ENCODE measurements at places on chromosomes 1 and 21.

GRCh38 chr1:203505526-203506204 lies 11.7 kb downstream of the OPTC start:
- DNase-seq: no peak

DNA sequence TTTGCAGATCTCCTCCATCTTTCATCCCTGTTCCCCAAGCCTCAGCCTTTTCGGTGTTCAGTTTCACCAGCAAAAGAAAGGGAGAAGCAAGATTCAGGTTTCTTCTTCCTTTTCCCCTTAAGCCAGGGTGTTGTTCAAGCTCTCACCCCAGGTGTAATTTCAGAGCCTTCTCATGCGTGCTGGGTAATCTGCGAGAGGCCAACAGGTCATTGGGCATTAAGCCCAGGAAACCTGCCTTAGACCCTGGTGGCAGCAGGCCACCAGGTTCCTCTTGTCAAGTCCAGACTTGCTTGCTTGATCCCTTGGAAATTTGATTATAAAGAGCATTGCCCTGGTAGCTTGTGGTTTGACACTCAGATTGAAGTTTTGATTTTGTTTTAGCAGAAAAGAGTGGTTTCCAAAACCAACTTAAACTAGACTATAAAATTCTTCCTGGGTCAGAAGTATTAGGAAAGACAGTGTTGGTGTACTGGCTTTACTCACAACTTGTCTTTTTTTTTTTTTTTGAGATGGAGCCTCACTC lies 6.9 kb downstream of the AKR1A1 start:
- DNase-seq: no peak

DNA sequence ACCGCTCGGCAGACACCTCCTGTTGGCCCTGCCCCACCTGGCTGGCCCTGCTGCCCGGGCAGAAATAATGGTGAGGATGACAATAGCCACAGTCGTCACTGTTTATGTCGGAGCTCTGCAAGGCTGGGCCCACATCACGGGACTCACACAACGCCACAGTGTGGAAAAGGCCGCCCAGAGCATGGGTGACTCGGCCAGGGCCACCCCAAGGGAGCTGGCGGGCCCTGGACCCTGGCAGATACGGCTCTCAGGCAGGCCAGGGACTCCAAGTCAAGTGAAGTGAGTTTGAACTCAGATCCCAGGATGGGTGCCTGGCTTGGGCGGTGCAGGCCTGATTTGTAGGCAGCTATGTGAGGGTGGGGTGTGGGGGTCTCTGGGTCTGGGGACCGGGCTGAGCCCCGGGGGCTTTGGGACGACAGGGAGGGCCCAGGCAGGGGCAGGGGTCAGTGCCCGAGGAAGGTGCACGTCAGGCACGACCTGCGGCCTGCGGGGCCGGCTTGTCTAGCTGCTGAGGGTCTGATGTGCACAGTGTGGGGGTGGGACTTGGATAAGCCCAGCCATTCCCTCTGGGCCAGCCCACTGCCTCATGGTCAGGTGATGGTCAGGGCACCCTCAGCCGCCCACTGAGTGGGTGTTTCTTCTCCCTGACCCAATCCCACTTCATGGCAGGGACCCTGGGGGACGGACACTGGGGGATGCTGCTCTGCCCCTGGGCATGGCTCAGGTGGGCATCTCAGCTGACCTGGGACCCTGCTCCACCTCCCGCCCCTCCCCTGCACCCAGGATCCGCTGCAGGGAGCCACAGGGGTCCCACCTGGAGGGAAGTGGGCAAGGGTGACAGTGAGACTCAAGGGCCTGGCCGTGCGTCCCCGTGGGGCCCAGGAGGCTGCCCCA lies 1.0 kb downstream of the RNF223 start:
- DNase-seq: no peak

DNA sequence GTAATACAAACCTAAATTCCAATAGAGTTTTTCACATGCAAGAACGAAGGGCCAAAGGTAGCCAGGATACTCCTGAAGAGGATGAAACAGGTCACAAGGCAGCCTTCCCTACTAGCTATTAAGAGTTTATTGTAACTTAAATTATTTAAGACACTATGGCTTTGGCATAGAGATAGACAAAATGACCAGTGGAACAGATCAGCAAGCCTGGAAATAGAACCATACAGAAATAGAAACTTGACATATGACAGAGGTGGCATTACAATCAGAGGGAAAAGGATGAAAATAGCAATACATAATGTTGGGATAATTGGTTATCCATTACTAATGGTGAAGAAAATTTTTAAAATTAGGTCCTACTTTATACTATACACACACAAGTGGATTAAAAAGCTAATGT lies 16.5 kb downstream of the GFI1 start:
- DNase-seq: no peak

GRCh38 chr1:115955228-115955627 lies 21.1 kb upstream of the SLC22A15 start:
- DNase-seq: no peak

DNA sequence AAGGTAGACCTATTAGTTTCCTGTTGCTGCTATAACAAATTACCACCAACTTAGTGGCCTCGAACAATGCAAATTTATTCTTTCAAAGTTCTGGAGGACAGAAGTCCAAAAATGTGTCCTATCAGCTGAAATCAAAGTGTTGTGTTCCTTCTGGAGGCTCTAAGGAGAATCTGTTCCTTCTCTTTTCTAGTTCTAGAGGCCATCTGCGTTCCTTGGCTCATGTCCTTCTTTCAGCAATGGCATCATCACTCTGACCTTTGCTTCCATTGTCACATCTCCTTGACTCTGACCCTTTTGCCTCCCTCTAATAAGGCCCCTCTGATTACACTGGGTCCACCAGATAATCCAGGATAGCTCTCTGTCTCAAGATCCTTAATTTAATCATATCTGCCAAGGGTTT lies 1.2 kb upstream of the MR1 start:
- no peak for DNase-seq

GRCh38 chr1:4617506-4617905 lies 36.9 kb upstream of the AJAP1 start:
- DNase-seq: no peak

DNA sequence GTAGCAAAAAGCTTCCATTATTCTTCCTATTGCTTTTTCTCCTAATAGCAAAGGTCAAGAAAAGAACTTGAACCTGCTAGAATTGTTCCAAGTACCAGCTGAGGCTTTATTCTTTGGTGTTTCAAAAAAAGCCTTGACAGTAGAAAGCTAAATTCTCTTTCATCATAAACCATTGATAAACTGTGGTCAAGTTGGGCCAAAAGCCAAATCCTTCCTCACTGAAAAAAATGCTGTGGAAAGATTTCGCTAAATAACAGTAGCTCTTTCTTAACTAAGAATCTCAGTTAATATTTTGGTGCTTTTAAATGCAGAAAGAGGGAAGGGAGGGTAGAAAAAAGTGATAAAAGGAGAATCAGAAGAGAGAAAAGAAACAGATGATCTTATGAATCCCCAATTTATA lies 14.0 kb upstream of the JAM2 start:
- DNase-seq: no peak

DNA sequence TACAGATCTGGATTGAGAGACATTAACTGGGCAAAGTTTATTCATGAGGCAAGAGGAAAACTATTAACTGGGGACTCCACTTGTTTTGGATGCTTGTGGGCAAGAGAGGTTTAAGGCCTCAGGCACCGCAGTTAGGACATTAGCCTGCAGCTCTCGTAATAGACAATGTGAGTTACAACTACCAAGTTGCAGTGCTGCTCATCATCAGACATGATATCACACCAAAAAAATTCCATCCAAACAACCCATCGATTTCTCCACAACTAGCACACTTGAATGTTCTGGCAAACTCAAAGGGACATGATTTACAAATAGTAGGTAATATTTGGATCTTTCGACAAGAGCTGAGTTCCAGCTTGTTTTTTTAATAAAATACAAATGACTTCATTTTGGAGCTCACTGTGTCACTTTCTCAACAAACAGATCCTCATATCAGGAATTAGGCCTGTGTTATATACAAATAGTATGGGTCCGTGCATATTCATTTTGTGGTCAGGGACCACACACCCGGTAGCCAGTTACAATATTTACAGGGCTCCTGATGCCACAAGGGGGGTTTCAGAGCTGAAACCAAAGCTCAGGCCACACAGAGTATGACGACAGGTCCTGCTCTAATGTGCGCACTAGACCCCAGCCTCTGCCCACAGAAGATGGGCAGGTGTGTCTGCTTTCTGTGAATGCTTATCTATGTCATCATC lies 128.0 kb downstream of the TGFBR3 start:
- no peak for DNase-seq

GRCh38 chr1:151759241-151759640 lies 4.1 kb downstream of the MRPL9 start:
- DNase-seq: no peak

- DNase-seq: no peak
Observed at GRCh38 chr1:210669951-210670350, 341.2 kb downstream of the HHAT start.
